Left ventricle myocardium inferior (tissue), 1 donor: ENCODE measurements at places on chromosomes 2 and 18. TPM values are rescaled to one million over a fixed set of nuclear protein-coding genes. Genes with fewer than 3 reads are reported as not detected.

The RGPD8 gene
- total RNA-seq = 4.1 TPM

GRCh38 chr2:239424337-239425045 is 23.7 kb upstream of the HDAC4 start:
- H3K4me3 ChIP-seq = no peak overlapping the region
- H3K27ac ChIP-seq = no peak overlapping the region
- no peaks in the 10 kb centered on the region for H3K36me3 ChIP-seq
- no peak for DNase-seq
- peaks cover 46% of the 10 kb centered on the region for H3K27me3 ChIP-seq

GRCh38 chr2:198376677-198377076 is 572.3 kb downstream of the PLCL1 start:
- H3K4me3 ChIP-seq = no peak overlapping the region
- H3K36me3 ChIP-seq = no peaks in the 10 kb centered on the region
- H3K4me1 ChIP-seq = no peaks in the 10 kb centered on the region
- no peak for DNase-seq
- H3K27me3 ChIP-seq = peaks cover 23% of the 10 kb centered on the region

The SULT1C2 gene
- total RNA-seq = 1.9 TPM

- peak overlapping the region; percentile 70 for H3K4me3 ChIP-seq
- DNase-seq = peak; percentile 34
- peak overlapping the region; percentile 18 for H3K27ac ChIP-seq
- H3K36me3 ChIP-seq = no peaks in the 10 kb centered on the region
- peaks cover 6% of the 10 kb centered on the region for H3K27me3 ChIP-seq
Measured at GRCh38 chr2:54708584-54709335, 14.7 kb upstream of the EML6 start.

DNA sequence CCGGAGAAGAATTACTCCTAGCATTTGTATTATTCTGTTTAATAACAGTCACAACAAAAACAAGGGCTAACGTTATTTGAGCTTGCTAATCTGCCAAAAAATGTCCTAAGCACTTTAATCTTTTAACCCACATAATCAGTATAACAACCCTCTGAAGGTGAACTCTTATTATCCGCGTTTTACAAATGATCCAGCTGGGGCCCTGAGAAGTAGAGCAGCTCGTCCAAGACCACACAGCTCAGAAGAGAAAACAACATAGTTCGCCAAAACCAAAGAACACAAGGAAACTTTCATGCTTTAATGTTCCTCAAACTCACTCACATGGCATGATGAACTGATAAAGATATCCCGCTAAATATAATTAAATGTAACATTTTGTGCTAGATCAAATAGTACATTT is 159.7 kb upstream of the ZNF236 start:
- no peak overlapping the region for H3K27ac ChIP-seq
- no peaks in the 10 kb centered on the region for H3K4me1 ChIP-seq
- no peaks in the 10 kb centered on the region for H3K36me3 ChIP-seq
- DNase-seq = no peak

DNA sequence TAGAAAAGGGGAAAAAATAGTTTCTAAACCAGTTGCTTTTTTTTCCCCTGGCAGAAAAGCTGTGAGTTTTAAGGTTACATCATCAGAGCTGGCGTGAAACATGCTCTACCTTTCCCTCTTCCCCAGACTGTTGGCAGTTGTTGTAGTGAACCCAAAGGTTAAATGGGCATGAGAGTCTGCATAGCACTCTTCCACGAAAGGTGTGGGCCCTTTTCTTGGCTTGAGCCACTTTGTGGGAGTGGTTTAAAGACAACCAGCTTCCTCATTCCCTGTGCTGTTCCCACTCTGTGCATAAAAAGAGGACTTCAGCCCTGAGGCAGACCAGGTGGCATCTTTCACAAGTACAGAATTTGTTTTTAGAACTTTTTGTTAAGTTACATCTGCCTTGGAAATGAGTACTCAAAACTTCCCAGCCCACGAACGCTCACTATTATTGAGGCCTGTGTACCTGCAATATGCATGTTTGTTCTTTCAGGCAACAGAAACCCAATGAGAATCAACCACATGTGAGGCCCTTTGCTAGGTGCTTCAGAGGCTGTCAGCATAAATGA is 243.8 kb downstream of the BABAM2 start:
- peaks cover 40% of the 10 kb centered on the region for H3K4me1 ChIP-seq
- DNase-seq = no peak
- H3K27me3 ChIP-seq = no peaks in the 10 kb centered on the region
- H3K36me3 ChIP-seq = no peaks in the 10 kb centered on the region
- no peak overlapping the region for H3K4me3 ChIP-seq

DNA sequence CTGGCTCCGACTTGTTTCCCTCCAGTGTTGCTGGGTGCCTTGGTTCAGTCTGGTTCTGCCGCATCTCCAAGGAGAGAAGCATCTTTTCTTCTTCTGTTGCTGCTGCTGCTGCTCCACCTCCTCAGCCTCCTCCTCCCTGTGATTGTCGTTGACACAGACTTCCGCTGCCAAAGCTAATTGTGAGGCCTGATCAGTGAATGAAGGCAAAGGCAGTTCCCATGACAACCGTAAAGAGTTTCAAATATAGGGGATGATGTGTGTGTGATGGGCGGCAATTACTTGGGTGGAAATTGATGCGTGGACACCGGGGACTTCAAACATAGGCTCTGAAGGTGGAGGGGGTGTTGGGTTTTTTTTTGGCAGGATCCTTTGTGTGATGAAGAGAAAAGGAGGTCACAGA is 13.7 kb downstream of the TET3 start:
- H3K27ac ChIP-seq = no peak overlapping the region
- peaks cover 37% of the 10 kb centered on the region for H3K4me1 ChIP-seq
- DNase-seq = no peak
